ENCODE measurements at places on chromosomes 3 and 15. TPM values are rescaled to one million over a fixed set of nuclear protein-coding genes. Genes with fewer than 3 reads are reported as not detected.

Gene MITF
- 6.2 TPM for total RNA-seq

DNA sequence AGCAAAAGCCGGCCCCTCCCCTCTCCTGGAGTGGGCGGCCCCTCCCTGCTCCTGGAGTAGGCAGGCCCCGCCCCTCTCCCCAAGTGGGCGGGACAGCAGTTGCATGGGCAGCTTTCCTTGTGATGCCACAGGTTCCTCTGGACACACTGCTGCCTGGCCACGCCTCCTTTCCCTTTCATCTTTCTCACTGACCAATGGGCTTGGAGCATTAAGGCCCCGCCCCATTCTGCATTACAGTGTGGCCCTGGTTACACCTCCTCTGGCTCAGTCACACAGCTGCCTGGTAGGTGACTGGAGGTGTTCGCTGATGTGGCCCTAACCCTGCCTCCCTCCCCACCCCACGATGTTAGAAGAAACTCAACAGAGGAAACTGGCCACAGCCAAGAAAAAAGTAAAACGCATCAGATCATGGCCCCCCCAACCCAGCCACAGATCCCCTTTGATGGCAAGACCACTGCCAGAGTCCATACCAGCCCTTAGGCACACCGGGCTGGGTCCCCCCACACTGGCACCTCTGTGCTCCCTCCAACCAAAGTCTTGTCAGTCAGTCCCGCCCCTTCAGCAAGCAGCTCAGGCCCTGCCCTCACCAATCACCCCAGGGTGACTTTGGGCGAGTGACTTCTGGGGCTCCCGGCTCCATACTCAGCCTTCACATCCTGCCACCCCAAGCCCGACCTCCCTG lies 84.3 kb downstream of the ADAMTS7 start:
- H3K36me3 ChIP-seq: no peaks in the 10 kb centered on the region
- no peak for DNase-seq
- H3K27me3 ChIP-seq: no peaks in the 10 kb centered on the region
- H3K27ac ChIP-seq: no peak overlapping the region
- H3K4me3 ChIP-seq: no peak overlapping the region

Gene SCN11A
- total RNA-seq: 0.20 TPM

Gene STRIT1
- not detected for total RNA-seq

DNA sequence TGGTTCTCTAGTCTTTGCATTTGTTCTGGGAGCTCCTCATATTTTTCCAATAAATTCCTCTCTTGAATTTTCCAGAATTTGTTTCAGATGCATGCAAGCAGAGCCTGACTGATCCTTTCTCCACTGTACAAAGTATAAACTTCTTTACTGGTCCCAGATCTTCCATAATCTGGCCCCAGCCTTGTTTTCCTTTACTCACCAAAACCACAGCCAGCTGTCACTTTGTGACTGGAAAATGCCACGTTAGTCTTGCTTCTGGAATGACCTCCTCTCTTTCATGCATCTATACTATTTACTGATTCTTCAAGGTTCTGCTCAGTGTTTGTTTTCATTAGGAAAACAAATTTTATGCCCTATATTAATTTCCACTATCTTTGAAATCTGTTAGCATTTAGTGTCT lies 60.4 kb upstream of the SPPL2A start:
- peaks cover 3% of the 10 kb centered on the region for H3K4me1 ChIP-seq
- no peaks in the 10 kb centered on the region for H3K27me3 ChIP-seq
- no peak for DNase-seq
- no peaks in the 10 kb centered on the region for H3K36me3 ChIP-seq
- H3K27ac ChIP-seq: no peak overlapping the region

Gene ATP11B
- 43.9 TPM for total RNA-seq

GRCh38 chr3:145807990-145808389 lies 353.0 kb downstream of the PLOD2 start:
- no peak overlapping the region for H3K4me3 ChIP-seq
- peak; percentile 50 for DNase-seq
- H3K27me3 ChIP-seq: no peaks in the 10 kb centered on the region
- no peaks in the 10 kb centered on the region for H3K4me1 ChIP-seq
- no peaks in the 10 kb centered on the region for H3K36me3 ChIP-seq

DNA sequence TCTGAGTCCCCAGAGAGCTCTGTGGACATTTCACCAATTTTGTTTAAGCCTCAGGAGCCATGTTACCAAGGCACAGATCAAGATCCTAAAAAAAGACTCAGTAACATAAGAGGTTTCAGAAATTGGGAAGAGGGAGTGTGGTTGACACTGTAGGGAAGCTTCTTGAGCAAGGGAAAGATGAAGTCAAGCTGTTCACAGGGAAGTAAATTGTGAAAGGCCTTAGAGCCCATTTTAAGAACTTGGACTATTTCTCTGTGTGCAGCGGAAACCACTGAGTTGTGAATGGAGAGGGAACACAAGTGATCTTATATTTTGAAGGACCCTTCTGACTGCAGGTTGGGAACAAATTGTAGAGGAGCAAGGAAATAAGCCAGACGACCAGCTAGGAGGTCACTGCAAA lies 18.7 kb downstream of the BCL2A1 start:
- H3K27me3 ChIP-seq: no peaks in the 10 kb centered on the region
- no peak overlapping the region for H3K27ac ChIP-seq
- H3K4me3 ChIP-seq: no peak overlapping the region
- no peaks in the 10 kb centered on the region for H3K4me1 ChIP-seq

DNA sequence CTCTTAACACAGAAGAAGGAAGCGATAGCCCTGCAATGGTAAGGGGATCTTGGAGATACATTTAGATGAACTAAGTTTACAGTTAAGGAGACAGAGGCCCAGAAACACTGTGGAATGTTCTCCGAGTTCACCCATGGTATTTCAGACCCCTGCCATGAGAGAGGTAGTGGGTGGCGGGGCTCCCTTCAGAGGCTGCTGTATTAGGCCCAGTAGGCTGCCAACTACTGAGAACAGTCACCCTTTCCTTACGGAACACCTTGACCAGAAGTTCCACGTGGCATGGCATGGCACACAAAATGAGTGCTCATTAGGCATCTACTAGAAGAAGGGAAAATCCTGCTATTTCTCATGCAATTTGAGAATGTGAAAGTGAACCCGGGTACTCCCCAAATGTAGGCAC lies 195.4 kb downstream of the TNIK start:
- no peaks in the 10 kb centered on the region for H3K4me1 ChIP-seq
- H3K36me3 ChIP-seq: no peaks in the 10 kb centered on the region
- H3K4me3 ChIP-seq: no peak overlapping the region
- no peak overlapping the region for H3K27ac ChIP-seq
- no peak for DNase-seq
- no peaks in the 10 kb centered on the region for H3K27me3 ChIP-seq

Gene EFCC1
- total RNA-seq: not detected

DNA sequence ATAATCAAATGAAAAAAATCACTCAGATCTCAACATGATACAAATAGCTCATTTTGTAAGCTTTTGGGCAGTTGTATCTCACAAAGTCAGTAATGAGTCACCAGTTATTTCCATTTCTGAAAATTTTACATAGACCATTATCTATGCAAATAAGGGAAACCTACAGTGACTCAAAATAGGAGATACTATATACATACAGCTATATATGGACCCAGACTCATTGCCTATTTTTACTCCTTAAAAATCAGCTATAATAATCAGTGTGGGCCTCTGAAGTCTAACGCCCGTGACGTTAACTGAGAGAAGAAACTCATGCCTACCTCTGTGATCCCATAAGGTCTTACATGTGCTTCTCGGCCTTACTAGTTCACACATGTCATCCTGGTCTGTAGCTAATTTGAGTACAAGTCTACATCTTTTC lies 31.6 kb downstream of the LRIG1 start:
- DNase-seq: peak; percentile 56
- H3K36me3 ChIP-seq: no peaks in the 10 kb centered on the region
- no peaks in the 10 kb centered on the region for H3K27me3 ChIP-seq
- H3K4me3 ChIP-seq: no peak overlapping the region
- H3K27ac ChIP-seq: peak overlapping the region; percentile 66

GRCh38 chr3:141272906-141273662 lies 41.5 kb downstream of the PXYLP1 start:
- no peaks in the 10 kb centered on the region for H3K36me3 ChIP-seq
- no peaks in the 10 kb centered on the region for H3K27me3 ChIP-seq
- H3K4me1 ChIP-seq: peaks cover 5% of the 10 kb centered on the region
- no peak for DNase-seq
- H3K4me3 ChIP-seq: no peak overlapping the region

DNA sequence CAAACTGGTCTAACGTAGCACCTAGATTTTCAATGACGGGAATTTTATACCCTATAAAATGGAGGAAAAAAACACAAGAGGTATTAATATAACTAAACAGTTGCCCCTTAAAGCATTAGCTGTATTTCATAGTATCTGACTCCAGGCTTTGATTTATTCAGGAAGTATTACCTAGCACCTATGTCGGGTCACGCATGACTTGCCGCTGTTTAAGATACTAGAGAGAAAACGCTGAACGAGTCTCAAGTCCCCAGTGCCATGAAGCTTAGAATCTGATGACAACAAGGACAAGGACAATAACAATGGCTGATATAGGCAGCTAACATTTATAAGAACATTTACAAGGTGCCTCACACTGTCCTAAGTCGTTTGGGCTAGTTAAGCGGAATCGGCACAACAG lies 1.9 kb downstream of the SNRPA1 start:
- no peaks in the 10 kb centered on the region for H3K27me3 ChIP-seq
- H3K4me1 ChIP-seq: peaks cover 14% of the 10 kb centered on the region
- peaks cover 21% of the 10 kb centered on the region for H3K36me3 ChIP-seq
- H3K4me3 ChIP-seq: peak overlapping the region; percentile 98
- no peak overlapping the region for H3K27ac ChIP-seq
- DNase-seq: no peak

- H3K27ac ChIP-seq: peak overlapping the region; percentile 51
- peak; percentile 81 for DNase-seq
- H3K4me3 ChIP-seq: no peak overlapping the region
- peaks cover 19% of the 10 kb centered on the region for H3K4me1 ChIP-seq
- H3K27me3 ChIP-seq: no peaks in the 10 kb centered on the region
- no peaks in the 10 kb centered on the region for H3K36me3 ChIP-seq
Measured at GRCh38 chr15:62824111-62825015, 218.2 kb upstream of the TPM1 start.

GRCh38 chr15:77160562-77161478 lies 89.9 kb upstream of the TSPAN3 start:
- H3K4me1 ChIP-seq: no peaks in the 10 kb centered on the region
- peaks cover 7% of the 10 kb centered on the region for H3K36me3 ChIP-seq
- peak; percentile 23 for DNase-seq
- no peak overlapping the region for H3K27ac ChIP-seq
- H3K4me3 ChIP-seq: no peak overlapping the region

DNA sequence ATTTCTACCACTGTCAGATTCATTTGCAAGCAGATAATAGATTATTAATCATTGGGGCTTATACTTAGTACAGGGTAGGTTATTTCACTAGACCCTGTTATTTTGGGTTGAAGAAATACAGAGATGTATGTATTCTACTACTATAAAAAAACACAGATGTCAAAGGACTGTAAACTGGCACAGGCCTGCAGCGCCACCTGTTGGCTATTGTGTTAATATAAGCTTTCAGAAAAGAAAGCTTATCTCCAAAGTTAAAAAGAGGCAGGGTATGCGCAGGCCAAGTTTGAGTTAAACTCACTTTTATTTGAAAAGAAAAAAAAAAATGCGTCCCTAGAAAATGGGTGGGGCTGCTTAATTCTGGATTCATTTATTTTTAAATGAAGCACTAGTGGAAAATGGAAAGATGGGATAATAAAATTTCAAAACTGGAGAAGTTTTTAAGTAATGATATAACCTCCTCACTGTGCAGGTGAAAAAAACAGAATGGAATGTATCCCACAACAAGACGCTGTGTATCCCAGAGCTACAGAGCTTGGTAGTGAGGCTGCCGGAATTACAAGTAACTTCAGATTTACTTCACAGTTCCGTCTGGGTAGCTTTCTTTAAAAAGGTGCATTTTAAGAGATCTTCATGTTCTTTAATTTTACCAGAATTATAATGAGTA lies 407.2 kb upstream of the TGFBR2 start:
- no peaks in the 10 kb centered on the region for H3K27me3 ChIP-seq
- peaks cover 13% of the 10 kb centered on the region for H3K4me1 ChIP-seq
- no peaks in the 10 kb centered on the region for H3K36me3 ChIP-seq
- no peak overlapping the region for H3K4me3 ChIP-seq

Gene SMCO1
- total RNA-seq: not detected

Gene TERC
- total RNA-seq: 0.86 TPM

GRCh38 chr3:180311242-180311641 lies 274.5 kb upstream of the PEX5L start:
- H3K4me3 ChIP-seq: no peak overlapping the region
- no peaks in the 10 kb centered on the region for H3K36me3 ChIP-seq
- DNase-seq: no peak
- H3K27ac ChIP-seq: no peak overlapping the region
- H3K4me1 ChIP-seq: no peaks in the 10 kb centered on the region
- no peaks in the 10 kb centered on the region for H3K27me3 ChIP-seq

DNA sequence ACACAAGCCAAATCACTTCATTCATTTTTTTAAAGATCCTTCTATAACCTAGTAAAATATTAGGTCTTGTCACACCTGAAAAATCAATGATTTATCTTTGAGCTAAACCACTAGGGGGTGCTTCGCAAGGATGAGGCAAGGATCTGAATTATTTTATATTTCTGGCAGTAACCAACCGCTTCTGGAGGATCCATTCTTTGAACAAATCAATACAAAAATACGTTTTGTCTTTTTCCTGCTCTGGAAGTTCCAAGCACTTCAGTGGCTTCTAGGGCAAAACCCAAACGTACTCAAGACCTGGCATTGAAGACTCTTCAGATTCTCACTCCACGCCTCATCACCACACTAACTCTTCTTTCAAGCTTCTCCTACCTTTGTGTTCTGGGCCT lies 486 bp downstream of the LSG1 start:
- H3K27ac ChIP-seq: peak overlapping the region; percentile 98
- H3K27me3 ChIP-seq: no peaks in the 10 kb centered on the region
- DNase-seq: no peak
- peaks cover 18% of the 10 kb centered on the region for H3K4me1 ChIP-seq
- peak overlapping the region; percentile 93 for H3K4me3 ChIP-seq
- peaks cover 3% of the 10 kb centered on the region for H3K36me3 ChIP-seq

DNA sequence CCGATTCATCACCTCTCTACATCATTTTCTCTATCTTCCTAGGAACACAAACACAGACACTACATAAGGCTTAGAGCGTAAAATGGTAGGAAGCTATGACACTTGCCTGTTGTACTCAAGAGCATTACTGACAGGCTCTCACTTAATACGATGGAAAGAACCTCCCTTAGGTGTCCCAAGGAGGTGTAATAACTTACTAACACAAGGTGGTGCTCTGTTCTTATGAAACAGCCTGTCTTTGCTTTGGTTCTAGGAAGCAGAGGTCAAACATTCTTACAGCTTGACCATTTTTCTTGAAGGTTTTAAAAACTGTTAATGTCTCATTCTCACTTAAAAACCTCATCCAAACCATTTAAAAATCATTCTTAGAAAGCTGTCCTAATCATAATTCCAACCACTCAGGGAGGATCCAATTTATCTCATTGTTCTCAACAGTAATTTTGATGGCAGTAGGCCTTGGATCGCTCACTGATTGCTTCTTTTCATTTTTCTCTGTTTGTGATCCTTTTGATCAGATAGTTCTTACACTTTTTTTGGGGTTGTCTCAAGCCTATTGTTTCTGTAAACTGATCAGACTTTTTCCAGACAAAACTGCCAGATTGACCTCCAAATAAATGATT lies 317.8 kb upstream of the AGTR1 start:
- peak; percentile 55 for DNase-seq
- H3K4me1 ChIP-seq: no peaks in the 10 kb centered on the region
- H3K4me3 ChIP-seq: no peak overlapping the region
- H3K27ac ChIP-seq: no peak overlapping the region

Gene VEPH1
- total RNA-seq: 9.3 TPM
